ENCODE measurements at places on chromosomes 4 and X.

DNA sequence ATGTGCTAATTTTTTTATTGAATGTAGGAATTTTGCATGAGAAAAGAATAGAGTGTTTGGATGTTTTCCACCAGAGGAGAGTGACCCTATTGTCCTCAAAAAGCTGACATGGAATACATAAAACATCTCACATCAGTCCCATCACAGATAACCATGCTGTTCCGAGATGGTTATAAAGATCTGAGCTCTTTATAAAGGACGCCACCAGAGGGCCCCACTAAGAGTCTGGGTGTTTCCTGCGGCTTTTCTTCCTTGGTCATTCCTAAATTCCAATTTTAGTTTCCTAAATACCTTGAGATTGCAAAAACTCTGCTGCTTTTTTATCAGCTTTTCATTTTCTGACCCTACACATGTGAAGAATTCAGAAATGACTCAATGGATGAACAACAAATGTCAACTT lies 504.5 kb upstream of the FRG1 start:
- no peak for DNase-seq

GRCh38 chr4:108831886-108832285 lies 69.0 kb upstream of the ETNPPL start:
- no peak for DNase-seq

DNA sequence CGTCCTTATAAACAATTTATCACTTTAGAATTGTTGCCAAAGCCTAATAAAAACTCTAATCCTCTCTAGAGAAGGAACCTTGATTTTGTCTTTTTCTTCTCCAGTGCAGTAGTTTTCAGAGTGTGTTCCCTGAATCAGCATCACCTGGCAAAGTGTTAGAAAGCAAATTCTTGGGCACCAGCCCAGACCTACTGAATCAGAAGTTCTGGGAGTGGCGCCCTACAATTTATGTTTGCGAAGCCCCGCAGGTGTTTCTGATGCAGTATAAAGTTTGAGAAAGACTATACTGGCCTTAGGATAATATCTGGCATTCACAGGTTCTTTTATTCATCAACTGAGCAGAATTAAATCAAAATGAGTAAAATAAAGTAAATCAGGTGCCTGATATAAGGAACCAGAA lies 645.8 kb upstream of the ATOH1 start:
- DNase-seq, result no peak

DNA sequence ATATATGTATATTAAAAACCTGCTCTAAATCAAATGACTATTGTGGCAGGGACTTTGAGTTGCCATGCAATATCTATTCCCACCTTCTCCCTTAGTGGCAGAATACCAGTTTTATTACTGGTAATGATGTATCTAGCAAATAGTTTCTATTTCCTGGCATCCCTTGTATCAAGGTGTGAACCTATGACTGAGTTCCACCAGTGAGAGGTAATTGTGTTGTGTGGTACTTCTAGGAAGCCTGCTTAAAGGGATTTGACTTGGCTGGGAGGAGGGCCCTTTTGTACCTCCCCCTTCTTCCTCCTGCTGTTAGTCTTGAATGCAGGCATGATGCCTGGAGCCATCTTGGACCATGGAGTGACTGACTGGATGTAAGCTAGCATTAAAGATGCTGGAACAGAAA lies 65.4 kb upstream of the DYNLT3 start:
- no peak for DNase-seq

- DNase-seq, result no peak
These were observed 119.0 kb upstream of the WDR17 start for GRCh38 chr4:175946472-175947116.

GRCh38 chr4:105154576-105154975 lies 7.9 kb downstream of the TET2 start:
- DNase-seq, result no peak

- DNase-seq, result no peak
These were observed 132.2 kb downstream of the VEGFC start for GRCh38 chr4:176660561-176660960.

- DNase-seq, result no peak
These were observed 84.2 kb downstream of the GPR143 start for GRCh38 chrX:9681422-9681821.

GRCh38 chr4:40301603-40302002 lies 33.5 kb upstream of the CHRNA9 start:
- no peak for DNase-seq

DNA sequence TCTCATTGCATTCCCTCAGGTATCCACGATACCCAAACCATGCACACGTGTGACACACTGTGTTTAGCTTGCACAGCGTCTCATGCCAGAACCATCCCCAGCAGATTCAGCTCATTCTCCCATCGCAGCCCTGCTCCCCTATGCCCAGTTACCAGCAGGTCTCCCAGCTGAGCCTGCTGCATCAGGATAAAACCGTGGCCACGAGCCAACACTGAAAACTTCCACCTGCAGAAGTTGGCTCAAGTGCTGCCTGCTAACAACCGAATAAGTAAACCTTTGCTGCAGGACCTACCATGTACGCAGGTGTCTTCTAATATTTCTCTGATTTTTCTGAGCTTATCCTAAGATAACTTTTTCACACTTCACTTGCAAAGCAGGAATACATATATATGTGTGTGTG lies 120.4 kb upstream of the STS start:
- DNase-seq, result no peak

DNA sequence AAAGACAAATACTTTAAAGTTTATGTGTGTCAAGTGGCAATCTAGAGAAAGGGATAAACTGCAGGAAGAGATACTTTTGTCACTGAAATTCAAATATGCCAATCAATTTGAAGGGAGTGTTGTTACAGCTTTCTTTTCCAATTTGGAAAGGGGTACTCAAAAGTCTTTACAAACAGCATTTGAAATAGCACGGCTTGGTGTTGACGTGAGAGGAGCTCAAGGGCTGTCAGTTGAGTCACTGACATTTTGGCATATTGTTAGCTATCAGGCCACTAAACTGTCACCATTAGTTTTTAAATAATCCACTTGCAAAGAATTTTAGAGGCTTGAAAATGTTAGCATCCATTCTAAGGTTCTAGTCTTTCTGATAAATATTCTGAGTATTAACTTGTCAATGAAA lies 698.4 kb downstream of the IL1RAPL1 start:
- DNase-seq, result no peak

- DNase-seq, result no peak
These were observed 743 bp downstream of the NKAP start for GRCh38 chrX:119942831-119943184.

DNA sequence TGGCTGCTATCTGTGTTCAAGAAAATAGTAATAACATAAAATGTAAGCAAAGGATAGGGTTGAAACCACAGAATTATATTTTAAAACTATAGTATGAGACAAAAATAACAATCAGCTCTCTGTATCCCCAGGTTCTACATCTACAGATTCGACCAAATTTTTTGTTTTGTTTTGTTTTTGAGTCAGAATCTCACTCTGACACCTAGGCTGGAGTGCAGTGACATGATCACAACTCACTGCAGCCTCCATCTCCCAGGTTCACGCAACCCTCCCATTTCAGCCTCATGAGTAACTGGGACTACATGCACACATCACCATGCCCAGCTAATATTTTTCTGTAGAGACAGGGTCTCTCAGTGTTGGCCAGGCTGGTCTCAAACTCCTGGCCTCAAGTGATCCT lies 113.2 kb downstream of the MAB21L2 start:
- no peak for DNase-seq

DNA sequence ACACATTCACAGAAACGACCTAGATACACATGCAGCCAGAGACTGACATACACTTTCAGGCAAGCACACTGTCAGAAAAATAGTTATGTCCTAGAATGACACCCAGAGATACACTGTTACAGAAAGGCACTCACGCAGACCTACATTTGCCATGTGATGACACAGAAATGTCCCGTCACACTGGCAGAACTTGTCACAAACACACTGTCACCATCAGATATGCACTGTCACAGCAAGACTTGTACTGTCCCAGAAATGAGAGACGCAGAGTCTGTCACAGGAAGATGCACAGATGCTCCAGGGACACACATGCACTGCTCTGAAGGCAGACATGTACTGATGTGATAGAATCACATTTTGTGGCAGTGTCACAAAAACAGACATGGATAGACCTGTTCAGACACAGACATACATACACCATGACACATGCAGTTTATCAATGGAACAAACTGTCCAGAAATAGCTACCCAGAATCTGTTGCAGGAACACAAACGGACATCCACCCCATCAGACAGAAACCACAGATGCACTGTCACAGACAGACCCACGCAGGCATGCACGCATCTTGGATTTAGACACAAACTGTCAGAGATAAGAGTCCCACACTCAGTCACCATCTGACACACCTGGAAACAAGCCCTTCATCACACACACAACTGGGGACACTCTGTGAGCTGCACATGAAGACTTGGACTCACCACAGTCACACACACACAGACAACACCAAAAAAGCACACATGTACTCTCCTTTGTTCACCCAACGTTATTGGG lies 1.3 kb upstream of the PIM2 start:
- no peak for DNase-seq

- no peak for DNase-seq
These were observed 20.6 kb upstream of the TEX13A start for GRCh38 chrX:105241056-105241455.

- no peak for DNase-seq
These were observed 173.9 kb downstream of the PDGFRA start for GRCh38 chr4:54402880-54403480.

GRCh38 chrX:119880552-119881437 lies 9.2 kb downstream of the NDUFA1 start:
- DNase-seq, result no peak

- no peak for DNase-seq
These were observed 822.1 kb upstream of the GALNTL6 start for GRCh38 chr4:170990989-170991589.

- no peak for DNase-seq
These were observed 37.0 kb downstream of the IRS4 start for GRCh38 chrX:108699368-108699767.

DNA sequence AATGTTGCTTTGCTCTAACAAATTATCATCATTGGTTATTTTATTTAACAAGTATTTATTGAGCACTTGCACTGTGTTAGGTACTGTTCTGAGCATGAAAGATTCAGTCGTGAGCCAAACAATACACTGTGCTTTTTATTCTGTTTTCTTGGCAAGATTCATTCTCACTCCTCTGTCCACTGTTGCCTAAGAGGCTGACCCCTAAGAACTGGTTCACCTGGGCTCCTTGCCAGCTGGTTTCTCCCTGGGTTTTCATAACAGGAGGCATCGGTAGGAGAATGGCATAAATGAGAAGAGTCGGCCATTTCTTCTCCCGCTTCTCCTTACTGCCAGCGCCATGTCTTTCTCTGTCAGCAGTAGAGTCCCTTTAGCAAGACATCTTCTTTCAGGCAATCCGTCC lies 243.7 kb upstream of the DIAPH2 start:
- DNase-seq, result no peak

DNA sequence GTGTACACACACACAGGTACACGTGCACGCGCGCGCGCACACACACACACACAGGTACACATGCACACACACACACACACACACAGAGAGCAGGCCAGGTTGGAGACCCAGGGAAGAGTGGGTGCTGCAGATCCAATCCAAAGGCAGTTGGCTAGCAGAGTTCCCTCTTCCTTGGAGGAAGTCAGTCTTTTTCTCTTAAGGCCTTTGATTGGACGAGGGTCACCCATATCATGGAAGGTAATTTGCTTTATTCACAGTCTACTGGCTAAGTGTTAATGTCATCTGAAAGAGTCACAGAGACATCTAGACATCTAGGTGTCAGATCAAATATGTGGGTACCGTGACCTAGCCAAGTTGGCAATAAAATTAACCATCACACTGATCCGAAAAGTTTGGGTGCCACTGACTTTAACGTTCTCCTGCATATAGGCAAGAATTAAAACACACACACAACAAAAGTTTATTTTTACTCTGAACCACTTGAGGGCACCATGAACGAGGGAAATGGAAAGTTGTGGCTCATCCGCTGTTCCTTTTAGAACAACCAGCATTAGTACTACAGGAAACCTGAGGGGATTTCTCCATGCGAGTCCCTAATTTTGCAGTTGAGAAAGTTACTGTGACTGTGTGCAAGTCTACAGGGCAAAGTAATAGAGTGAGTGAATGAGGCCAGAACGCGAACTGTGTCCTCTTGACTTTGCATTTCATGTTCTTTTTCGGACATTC lies 66.0 kb upstream of the STOX2 start:
- no peak for DNase-seq

- DNase-seq, result no peak
These were observed 8.5 kb upstream of the SPANXN4 start for GRCh38 chrX:143017272-143017671.

DNA sequence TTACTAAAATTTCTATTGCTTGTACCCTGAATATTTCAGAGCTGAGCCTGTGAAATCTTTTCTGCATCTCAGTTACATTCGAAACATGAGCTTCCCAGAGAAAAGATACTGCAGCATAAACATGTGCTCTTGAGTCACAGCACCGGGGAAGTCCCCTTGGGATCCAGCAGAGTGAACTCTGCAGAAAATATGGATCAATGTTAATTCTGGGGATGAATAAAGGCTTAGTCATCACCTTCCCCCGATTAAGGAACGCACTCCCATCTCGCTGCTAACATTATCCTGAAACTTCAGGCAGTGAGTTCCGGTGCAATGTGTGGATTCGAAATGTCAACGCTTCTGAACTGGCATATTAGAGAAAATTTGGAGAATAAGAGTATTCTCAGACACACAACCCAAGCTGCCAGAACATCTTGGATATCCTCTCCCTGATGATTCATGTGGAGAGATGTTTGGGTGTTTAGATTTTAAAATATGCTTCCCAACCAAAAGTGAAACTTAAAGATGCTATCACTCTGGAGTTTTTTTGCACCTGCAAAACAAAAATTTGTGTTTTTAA lies 90.8 kb downstream of the IRF2 start:
- no peak for DNase-seq

GRCh38 chr4:179163147-179163546 lies 1720.9 kb upstream of the AGA start:
- no peak for DNase-seq

- peak; percentile 47 for DNase-seq
These were observed 553 bp downstream of the SEPTIN6 start for GRCh38 chrX:119692191-119693039.

GRCh38 chr4:153634738-153635353 lies 49.2 kb upstream of the TLR2 start:
- DNase-seq, result no peak

- DNase-seq, result no peak
These were observed 139.2 kb upstream of the AADAT start for GRCh38 chr4:170229006-170229405.

GRCh38 chrX:101229170-101229569 lies 9.6 kb downstream of the DRP2 start:
- no peak for DNase-seq

- no peak for DNase-seq
These were observed 852.7 kb upstream of the SLIT2 start for GRCh38 chr4:19399001-19399400.

GRCh38 chr4:137206781-137207180 lies 325.5 kb downstream of the PCDH18 start:
- DNase-seq, result no peak

All from stimulated activated CD8-positive, alpha-beta memory T cell treated with anti-CD3 and anti-CD28 coated beads, Interleukin-2, amount 100 ng/mL, for 48 hours (primary cell).